ENCODE measurements at places on chromosomes 5 and 9.

GRCh38 chr5:157624144-157624543 is 28.1 kb downstream of the SOX30 start:
- DNase-seq, result no peak

DNA sequence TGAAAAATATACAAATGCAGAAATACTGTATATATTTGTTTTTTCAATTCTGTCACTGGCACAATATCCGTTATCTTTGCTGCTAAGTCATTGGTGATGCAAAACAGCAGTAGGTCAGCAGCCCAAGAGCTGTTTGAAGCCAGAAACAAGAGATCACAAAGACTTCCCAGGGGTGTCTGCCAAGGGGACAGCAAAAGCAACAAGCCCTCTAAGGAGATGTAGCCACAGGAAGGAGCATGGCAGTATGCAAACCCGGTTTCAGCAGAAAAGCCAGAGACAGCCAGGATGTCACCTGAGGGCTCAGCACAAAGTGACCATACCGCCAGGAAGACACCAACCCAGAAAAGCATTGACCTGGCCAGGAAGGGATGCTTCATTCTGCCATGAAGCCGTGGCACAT is 241.5 kb downstream of the ARRDC3 start:
- DNase-seq, result no peak

DNA sequence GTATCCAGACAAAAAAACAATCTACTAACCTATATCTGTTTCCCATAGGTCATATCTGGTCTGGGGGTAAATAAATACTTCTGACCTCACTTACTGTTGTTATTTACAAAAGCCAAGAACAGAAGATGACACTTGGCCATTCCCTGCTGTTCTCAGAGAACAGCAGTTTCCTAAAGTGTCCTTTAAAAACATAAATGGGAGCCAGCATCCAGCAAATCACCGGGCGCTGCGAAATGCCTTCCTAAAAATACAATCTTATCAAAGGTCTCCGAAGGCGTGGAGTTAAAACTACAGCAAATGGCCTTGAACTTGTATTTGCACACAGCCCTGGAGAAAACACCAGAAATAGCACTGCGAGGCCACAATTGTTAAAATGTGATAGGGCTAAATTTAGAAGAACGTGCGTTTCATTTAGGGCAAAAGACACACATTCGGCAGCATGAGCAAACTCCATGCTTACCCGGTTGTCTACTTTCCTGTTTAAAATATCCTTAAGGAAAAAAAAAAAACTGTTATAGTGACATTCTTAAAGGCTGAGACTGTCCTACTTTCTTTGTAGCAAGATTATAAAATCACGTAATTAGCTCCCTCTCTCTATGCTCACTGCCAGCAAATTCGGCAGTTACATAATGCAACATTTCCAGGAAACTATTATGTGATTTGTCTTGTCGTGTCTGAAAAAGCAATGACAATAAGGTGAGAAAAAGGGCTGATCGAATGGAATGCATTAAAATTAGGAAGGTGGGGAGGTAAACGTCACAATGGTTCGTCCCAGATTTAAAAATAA is 1.5 kb downstream of the NFIL3 start:
- no peak for DNase-seq

DNA sequence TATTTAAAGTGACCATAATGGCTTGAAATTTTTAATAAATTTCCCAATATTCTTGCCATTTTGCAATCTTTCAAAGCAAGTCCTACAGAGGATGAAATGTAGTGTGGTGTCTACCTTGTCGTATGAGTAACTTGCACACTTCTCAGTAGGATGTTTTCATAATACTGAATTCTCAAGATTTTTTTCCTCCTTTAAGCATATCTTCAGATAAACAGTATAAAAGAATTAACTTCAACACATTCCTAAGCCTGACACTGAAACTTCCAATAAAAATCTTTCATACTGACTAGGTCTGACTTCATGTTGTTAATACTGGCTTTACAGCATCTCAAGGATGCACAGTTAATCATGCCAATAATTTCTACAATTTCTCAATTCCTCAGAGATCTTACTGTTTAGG is 62.0 kb downstream of the DROSHA start:
- no peak for DNase-seq

GRCh38 chr9:91443321-91443993 is 19.8 kb upstream of the NFIL3 start:
- DNase-seq, result no peak
